ENCODE measurements at places on chromosomes 7 and 10.
A peak's percentile ranks its signal among the peaks of the same experiment; 100 is the strongest.

- DNase-seq = no peak
Measured at GRCh38 chr10:101771380-101771779, 4.5 kb downstream of the FGF8 start.

DNA sequence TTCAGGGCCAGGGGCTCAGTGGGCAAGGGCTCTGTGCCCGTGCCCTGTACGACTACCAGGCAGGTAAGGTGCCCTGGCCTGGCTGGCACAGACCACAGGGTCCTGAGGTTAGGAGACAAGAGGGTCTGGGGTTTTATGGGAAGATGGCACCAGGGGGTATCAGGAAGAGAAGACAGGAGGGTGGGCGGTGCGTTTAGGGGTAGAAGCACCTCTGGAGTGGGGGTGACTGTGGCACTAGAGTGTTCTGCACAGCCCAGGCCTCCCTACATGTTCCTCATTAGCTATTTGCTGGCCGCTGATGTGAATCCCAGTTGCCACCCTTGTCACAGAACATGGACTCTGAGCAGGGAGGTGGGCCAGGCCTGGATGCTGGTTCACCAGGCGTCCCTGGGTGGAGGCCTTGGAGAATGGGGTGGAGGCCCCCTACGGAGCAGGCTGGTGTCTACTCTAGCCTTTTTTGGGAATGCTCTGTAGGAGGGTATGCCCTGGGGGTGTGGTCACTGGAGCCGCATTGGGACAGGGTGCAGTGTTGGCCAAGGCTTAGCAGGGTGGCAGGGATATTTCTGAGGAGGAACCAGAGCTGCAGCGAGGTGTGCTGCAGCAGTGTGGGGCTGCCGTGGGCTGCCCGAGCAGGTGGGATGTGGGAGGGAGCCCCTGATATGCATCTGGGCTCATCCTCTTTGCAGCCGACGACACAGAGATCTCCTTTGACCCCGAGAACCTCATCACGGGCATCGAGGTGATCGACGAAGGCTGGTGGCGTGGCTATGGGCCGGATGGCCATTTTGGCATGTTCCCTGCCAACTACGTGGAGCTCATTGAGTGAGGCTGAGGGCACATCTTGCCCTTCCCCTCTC, 5.0 kb downstream of the PGAM2 start:
- DNase-seq = no peak

DNA sequence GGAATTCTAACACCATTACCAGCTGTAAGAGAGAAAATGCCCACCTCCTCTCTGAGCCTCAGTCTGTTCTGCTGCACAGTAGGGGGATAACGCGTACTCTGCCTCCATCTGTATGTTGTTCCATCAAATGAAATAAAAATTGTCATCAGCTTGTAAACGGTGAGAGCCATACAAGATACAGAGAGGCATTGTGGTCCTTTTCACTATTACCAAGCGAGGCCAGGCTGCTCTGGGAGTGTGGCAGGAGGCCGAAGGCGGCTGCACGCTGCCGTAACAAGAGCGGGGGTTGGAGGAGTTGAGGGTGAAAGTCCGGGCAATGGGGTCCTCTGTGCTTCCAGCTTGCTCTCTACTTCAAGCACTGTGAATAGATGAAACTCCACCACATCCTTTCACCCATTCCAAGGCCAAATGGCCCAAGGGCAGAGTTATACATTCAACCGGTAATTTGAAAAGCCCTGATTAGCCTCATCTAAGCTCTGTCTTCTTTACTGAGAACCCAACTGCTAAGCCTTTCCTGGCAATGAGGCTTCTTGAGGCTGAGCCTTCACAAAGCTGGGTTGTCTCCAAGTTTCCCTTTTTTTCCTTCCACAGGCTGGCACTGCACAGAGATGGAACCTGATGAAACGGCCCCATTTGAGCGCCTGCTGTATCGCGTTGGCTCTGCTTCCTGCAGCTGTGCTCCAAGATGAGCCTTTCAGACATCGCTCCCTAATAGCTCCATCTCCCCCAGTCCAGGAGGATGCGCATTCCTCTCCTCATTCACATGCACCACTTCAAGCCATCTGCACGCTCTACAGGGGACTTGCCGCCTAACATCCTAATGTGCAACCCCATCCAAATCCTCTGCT, 47.2 kb downstream of the PYROXD2 start:
- DNase-seq = no peak

DNA sequence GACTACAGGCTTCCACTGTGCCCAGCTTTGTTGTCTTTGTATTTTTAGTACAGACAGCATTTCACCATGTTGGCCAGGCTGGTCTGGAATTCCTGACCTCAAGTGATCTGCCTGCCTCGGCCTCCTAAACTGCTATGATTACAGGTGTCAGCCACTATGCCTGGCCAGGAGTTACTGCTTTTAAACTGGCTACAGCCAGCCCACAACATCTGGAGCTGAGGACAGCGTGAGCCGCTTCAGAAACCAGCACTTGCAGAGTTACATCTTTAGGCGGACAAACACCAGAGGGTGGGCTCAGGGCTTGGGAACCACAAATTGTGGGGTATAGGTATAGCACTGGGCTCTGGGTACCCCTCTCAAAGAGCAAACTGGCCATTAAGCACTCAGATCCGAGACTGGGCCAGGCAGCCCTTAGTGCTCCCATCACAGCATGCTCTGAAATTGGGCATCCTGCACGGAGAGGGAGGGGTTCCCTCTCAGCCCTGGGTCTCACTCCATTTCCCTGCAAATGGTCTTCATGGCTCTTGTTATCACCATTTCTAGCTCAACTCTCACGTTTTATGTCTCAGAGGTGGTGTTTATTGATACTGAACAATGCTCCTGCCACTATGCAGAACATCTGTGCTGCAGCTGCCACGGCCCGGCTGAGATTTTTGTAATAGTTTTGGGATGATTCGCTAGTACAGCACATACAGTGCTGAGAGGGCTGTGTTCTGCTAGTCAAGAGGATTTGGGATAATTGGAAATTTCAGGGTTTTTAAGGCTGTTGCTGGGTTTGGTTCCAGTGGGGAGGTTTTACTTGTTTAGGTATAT, 146.4 kb upstream of the LYZL2 start:
- no peak for DNase-seq

DNA sequence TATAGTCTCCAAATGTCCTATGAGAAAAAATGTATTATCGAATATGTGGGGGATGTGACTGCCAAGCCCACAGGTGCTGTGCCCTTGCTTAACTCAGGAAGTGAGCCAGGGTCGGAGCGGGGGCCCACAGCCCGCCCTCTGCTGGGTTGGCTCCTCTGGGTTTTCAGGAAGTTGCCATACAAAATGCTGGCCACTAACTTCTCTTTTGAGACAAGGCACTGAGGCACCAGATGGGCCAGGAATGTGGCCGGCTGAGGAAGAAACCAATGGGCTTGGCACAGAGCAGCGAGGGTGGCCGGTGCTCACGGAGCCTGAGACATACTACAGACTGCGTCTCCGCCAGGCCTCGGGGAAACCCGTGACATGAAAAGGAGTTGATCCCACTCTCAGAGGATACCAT, 58.9 kb downstream of the FAM53B start:
- DNase-seq = peak; percentile 64

- peak; percentile 62 for DNase-seq
Measured at GRCh38 chr10:14601872-14602725, 172.6 kb downstream of the FAM107B start.

DNA sequence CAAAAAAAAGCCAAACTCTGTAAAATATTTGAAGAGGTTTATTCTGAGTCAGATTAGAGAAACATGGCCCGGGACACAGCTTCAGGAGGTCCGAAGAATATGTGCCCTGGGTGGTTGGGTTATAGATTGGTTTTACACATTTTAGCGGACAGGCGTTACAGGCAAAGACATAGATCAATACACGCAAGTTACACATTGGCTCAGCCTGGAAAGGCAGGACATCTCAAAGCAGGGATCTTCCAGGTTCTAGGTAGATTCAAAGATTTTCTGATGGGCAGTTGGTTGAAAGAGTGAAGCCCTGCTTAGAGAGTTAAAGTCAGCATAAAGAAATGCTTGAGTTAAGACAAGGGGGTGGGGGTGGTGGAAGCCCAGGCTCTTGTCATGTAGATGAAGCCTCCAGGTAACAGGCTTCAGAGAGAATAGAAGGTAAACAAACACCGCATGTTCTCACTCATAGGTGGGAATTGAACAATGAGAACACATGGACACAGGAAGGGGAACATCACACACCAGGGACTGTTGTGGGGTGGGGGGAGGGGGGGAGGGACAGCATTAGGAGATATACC, 464.3 kb upstream of the ADARB2 start:
- DNase-seq = no peak

DNA sequence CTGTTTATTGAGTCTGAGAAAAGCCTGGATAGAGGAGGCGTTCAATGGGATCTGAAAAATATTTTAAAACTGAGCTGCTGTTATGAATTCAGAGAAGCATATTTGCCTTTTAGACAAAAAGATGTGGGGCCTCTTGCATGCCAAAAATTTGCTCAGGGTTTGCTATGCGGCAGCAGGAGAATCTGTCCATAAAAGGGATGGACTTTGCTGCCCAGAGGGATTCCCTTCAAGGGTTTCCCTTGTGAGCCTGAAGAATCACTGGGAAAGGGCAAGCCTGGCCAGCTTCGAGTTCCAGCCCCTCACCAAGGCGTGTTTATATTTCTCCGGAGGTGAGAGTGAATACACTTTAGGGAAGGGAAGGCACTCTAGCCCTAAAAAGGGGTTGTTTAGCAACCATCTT, 55.5 kb upstream of the CALD1 start:
- DNase-seq = no peak

- DNase-seq = no peak
Measured at GRCh38 chr7:69699931-69700330, 101.7 kb downstream of the AUTS2 start.

- DNase-seq = no peak
Measured at GRCh38 chr10:73967022-73967429, 30.9 kb upstream of the VCL start.

GRCh38 chr7:107170051-107170915, 1.5 kb downstream of the HBP1 start:
- DNase-seq = peak; percentile 34

DNA sequence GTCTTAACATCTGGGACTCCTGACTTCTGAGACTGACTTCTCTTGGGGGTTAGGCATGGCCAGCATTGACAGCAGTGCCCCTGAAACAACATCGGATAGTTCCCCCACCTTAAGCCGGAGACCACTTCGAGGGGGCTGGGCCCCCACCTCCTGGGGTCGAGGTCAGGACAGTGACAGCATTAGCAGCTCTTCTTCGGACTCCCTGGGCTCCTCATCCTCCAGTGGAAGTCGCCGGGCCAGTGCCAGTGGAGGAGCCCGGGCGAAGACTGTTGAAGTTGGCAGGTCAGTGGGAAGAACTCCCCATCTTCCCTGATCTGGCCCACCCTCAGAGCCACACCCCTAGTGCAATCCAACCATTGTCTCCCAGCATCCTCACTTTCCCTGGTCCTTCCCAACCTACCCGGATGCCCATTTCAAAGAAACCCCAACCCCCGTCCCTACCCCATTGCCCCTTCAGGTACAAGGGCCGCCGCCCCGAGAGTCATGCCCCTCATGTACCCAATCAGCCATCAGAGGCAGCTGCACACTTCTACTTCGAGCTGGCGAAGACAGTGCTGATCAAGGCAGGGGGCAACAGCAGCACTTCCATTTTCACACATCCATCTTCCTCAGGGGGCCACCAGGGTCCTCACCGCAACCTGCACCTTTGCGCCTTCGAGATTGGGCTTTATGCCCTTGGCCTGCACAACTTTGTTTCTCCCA, 12.1 kb downstream of the ZSWIM8 start:
- no peak for DNase-seq

DNA sequence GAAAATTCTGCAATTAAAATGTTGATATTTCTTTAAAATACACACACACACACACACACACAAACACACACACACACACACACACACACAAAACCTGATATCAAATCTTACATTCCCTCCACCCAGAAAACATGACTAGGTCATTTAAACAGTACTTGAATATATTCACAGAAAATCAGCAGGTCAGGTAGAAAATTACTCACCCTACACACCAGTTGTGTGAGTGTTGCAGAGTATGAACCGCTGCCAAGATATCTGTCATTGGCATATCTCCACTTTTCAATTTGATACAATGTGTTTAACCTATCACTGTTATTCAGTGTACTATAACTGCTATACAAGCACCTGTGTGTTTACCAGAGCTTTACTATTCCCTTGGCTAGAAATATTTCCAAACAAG, 283.6 kb upstream of the LRRTM3 start:
- DNase-seq = no peak

GRCh38 chr7:140881507-140882228, 43.1 kb downstream of the BRAF start:
- no peak for DNase-seq

DNA sequence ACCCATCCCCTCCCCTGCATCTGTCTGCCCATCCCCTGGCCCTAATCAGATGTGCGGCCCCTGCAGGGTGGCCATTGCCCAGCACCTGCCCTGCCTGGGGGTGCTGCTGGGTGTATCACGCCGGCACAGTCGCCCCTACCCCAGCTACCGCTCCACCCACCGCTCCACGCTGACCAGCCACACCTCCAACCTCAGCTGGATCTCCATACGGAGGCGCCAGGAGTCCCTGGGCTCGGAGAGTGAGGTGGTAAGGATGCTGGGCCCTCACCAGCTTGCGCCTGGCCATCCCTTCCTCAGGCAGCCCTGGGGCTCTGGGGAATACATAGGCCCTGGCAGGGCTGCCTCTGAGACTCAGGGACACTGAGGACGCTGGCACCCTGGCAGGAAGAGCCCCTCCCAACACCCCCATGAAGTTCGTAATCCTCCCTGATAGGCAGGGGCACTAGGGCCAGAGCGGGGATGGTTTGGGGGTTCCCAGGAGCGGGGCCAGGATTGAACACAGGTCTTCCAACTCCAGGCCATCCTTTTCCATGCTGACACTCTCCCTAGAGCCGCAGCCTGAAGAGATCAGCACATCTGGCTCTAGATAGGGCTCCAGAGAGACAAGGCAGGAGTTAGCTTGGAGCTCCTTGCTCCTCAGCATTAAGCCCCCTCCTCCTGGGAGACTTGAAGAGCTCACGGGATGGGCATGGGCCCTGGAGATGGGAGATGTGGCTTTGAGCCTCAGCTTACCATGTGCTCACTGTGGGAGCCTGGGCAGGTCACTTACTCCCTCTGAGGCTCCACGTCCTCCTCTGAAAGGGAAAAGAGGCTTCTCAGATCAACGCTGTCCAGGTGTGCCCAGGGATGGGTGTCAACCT, 5.9 kb upstream of the LDB3 start:
- DNase-seq = no peak

DNA sequence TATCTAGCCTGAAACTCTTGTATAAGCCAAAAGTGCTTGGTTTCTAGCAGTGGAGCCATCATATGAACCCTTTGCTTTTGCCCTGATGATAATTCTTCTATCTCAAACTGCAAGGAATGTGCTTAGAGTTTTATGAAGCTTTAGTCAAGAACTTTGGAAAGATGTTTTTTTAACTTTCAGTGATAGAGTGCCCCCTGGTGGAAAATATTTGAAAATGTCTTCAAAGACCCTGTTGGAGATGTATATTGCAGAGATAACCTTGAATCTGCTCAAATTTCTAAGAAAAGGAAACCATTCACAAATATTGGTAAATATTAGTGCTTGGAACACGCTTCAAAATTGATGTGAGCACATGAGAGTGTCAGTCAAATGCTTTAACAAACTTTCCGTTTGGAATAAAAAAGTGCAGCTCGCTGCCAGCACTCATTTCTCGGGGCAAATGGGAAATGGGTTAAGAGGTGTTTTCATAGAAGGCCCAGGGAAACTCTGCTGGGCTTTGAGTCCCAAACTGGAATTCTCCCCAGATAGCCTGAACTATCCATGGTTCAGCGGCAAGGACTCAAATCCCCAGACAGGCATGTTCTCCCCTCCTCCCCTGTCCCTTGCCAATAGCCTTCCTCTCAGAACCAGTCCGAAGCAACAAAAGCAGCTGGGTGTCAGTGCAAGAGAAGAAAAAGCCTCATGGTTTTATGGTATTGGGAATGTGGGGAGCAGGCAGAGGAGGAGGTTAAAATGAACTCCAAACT, 129.3 kb downstream of the MYOF start:
- DNase-seq = peak; percentile 63

Measured in hematopoietic multipotent progenitor cell treated with erythropoietin and hydrocortisone succinate and interleukin-3 and kit ligand, for 6 days (in vitro differentiated cells).